ENCODE measurements at places on chromosomes 16 and 17.

DNA sequence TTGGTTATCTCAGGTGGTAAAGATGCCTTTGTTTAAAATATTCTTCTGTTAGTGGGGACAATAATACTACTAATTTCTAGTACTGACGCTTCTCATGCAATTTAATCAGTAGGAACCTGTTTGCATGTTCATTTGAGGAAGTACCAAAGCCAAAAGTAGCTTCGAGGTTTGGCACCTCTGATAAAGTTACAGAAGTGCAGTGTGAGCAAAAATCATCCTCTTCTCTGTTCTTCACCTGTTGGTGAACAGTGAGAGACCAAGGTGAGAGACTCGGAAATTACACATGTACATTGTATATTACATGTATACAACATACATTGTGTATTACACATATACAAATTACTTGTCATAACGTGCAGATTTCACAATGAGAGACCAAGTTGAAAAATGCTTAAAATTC is 404.6 kb downstream of the MAF start:
- DNase-seq: no peak

GRCh38 chr16:4648917-4649316 is 24.3 kb downstream of the MGRN1 start:
- DNase-seq: no peak

DNA sequence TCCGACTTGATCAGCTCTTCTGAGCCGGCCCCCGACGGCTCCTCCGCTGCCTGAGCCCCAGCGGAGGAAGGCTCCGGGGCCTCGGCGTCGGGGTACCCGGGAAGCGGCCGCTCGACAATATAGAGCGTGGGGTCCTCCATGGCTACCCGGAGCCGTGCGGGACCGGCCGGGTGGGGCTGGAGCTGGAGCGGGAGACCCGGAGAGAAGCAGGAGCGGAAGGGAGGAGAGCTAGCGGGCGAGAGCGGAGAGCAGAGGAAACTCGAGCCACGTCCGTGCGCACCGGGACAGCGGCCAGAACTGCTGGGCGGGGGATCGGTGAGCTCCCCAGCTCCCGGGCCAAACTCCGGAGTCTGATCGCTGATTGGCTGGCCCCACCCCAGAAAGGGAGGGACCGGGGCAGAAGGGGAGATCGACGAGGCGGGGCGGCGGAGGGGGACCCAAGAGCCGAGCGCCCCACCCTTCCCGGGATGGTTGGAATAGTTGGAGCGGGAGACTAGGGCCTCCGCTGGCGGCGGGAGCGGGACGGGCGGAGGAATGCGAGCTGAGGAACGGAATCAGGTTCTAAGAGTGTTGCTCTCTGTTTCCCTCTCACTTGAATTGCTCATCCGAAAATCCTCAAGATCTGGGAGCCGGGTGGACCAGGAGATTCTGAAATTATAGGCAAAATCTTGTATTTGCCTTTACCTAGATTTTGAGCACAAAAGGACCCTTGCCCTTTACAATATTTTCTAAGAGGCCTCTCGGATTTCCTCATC is at the start of gene CAVIN1:
Gene CAVIN1, minus strand, starts transcription at position 299 of the 755 bp plus-strand sequence. Its CDS starts 159 bp downstream, at position 140.
- DNase-seq: peak; percentile 85

GRCh38 chr17:8287651-8288335 is 677 bp upstream of the RANGRF start:
- DNase-seq: no peak

DNA sequence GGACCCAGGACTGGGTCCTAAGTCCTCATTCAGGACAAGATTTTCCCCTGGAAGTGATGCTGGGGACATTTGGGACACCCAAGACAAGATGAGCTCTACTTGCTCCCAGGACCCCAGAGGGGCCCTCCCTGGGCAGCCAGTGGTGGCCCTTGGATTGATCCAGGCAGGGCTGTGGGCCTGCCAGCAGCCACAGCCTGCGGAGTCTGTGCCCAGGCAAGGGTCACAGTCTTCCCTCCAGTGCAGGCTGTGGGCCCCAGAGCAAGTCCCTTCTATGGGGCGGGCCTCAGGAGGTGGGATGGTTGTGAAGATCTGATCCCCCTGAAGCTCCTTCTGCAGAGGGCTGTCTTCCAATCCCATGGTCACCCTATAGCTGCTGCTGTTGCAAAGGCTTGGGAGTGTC is 12.6 kb downstream of the CA7 start:
- DNase-seq: no peak

- no peak for DNase-seq
Observed at GRCh38 chr16:80260906-80261311, 279.9 kb upstream of the DYNLRB2 start.

DNA sequence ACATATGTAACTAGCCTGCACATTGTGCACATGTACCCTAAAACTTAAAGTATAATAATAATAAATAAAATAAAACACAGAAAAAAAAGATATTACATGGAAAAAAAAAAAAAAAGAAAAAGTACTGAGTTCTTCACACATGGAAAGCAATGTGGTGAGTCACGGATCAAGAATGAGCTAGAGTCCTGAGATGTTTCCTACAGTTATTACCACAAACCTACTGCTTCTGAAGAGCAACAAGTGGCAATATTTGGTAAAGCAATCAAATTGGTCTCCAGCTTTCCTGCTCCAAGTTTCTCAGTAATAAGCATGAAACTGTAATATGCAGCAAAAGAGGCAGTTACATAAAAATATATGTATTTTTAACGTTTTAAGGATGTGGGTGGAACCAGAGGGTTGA is 223.3 kb upstream of the SALL1 start:
- DNase-seq: no peak

DNA sequence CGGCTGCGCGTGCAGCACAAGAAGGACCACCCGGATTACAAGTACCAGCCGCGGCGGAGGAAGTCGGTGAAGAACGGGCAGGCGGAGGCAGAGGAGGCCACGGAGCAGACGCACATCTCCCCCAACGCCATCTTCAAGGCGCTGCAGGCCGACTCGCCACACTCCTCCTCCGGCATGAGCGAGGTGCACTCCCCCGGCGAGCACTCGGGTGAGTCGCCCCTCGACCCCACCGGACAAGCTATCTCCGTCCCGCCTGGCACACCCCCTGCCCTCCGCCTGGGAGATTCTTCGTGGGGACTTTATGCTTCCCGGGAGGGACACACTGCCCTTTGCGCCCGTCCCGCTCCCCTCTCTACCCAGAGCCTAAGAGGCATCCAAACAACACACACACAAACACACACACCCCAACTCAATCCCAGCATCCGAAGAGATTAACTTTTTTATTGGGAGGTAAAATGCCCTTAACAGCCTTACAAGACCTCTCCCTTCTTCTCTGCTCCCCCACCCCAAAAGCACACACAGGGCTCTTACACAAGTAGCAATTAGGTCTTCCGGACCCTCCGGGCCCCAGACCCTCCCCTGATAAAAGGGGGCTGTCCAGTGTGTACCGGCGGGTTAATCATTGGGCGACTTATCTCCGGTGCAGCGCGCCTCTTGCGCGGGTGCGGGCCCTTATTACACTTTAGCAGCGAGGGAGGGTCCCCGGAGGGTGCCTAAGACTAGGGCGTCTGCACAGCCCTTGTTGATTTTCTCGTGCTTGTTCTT is 2.1 kb downstream of the SOX9 start:
- DNase-seq: no peak

GRCh38 chr17:2701996-2702741 is 9.4 kb downstream of the CLUH start:
- DNase-seq: no peak

DNA sequence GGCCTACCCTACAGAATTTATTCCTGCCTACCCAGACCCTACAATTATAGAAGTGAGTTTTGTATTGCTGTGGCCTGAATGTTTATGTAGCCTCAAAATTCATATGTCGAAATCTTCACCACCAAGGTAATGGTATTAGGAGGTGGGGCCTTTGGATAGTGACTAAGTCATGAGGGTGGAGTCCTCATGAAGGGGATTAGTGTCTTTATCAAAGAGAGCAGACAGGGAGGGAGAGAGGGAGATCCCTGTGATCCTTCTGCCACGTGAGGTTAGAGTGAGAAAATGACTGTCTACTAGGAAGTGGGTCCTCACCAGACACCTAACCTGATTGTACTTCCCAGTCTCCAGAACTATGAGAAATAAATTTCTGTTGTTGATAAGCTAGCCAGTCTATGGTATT is 981 bp upstream of the DUXB start:
- DNase-seq: no peak

- DNase-seq: no peak
Observed at GRCh38 chr16:77540646-77541045, 105.8 kb upstream of the ADAMTS18 start.

- no peak for DNase-seq
Observed at GRCh38 chr16:12260647-12261262, 284.2 kb downstream of the SNX29 start.

- DNase-seq: no peak
Observed at GRCh38 chr17:64017381-64017980, 3.0 kb downstream of the ICAM2 start.

GRCh38 chr17:58316260-58316960 is 12.2 kb downstream of the TSPOAP1 start:
- DNase-seq: no peak

- DNase-seq: no peak
Observed at GRCh38 chr16:22330326-22330725, 33.1 kb downstream of the POLR3E start.

DNA sequence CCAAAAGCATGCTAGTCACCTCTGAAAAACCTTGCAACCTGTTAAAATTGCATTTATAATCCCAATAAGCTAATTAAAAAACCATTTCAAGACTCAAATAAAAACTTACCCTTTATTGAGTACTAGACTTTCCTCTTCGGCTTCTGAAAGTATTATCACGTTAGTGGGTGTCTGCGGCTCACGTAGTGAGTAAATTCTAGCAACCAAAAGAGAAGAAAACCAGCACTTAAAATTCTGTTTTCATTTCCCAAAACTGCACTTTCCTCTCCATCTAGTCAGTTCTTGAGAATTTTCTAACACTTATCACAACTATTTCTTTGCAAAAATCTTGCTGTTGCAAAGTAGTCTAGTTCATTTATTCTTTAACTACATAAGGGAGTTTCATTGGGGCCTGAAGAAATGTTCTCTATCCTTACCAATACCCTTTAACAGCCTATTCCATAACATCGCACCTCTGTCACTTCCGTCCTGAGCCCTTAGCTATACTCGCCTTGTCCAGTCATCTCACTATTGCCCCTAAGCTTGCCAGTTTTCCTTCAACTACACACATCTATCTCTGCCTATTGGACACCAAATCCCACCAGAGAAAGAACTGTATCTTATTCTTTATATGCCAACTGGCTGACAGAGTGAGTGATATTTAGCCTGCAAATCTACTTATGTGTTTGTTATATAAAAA is 8.7 kb downstream of the NUP88 start:
- DNase-seq: no peak

- no peak for DNase-seq
Observed at GRCh38 chr17:39618956-39619785, 7.6 kb upstream of the PPP1R1B start.

DNA sequence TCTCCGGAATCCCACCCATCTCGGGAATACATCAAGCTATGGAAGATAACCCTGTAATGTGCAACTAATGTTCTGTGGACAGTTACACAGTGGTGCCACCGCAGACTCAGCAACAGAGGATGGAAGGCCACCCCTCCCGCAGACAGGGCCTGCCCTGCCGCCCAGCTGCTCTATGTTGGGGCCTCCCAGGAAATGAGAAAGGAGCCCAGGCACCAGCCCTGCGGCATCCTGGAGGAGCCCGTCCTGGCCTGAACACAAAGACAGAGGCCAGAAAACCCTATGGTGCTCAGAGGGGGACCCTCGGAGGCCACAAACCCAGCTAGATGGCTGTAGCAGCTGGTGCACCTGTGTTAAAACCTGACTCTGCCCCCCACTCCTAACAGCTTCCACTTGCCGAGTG is 216.1 kb upstream of the RPL38 start:
- no peak for DNase-seq

DNA sequence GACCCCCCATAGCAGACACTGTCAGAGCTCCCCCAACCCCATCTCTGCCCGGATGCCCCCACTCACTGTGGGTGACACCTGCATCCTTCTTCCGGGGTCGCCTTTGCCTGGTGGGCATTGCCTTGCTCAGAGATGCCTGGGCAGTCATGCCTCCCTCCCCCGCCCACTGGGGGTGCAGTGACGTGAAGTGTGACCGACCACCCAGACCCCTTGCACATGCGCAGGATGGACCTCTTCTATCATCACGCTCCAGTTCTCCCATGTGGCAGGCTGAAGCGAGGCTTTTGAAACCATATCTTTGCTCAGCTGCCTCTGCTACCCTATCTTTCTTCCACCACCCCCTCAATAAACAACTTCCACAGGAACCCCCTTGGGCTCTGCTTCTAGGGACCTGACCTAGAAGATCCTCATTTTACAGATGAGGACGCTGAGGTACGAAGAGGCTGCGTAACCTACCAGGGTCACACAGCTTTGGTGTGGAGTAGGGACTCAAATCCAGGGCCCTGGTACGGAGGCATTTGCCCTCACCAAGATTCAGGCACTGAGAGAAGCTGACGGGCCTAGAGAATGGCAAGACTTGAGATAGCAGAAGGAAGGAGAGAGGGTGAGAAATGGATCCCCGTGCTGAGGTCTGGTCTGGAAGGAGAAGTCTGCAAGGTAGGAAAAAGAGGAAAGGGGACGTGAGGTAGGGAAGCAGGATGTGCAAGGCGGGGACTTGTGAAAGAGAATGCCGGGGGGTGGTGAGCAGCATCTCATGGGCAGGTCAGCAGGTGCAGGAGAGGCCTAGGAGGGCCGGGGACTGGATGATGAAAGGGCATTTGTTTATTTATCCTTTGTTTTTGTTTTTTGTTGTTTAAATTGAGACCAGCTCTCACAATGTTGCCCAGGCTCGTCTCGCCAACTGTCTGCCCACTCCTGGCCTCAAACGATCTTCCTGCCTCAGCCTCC is 14.4 kb downstream of the NLRC5 start:
- no peak for DNase-seq

GRCh38 chr16:70724146-70725023 is 38.5 kb upstream of the MTSS2 start:
- no peak for DNase-seq

Data from left renal pelvis (tissue), 4 donors.